Cortex of kidney (tissue), 1 donor: ENCODE measurements at places on chromosomes 4 and X.

GRCh38 chr4:106996490-106996889 lies 39.6 kb downstream of the DKK2 start:
- DNase-seq: no peak

GRCh38 chr4:131248314-131248713 lies 1900.8 kb upstream of the PCDH10 start:
- DNase-seq: no peak

- no peak for DNase-seq
These were observed 67.2 kb downstream of the SMARCAD1 start for GRCh38 chr4:94274912-94275311.

DNA sequence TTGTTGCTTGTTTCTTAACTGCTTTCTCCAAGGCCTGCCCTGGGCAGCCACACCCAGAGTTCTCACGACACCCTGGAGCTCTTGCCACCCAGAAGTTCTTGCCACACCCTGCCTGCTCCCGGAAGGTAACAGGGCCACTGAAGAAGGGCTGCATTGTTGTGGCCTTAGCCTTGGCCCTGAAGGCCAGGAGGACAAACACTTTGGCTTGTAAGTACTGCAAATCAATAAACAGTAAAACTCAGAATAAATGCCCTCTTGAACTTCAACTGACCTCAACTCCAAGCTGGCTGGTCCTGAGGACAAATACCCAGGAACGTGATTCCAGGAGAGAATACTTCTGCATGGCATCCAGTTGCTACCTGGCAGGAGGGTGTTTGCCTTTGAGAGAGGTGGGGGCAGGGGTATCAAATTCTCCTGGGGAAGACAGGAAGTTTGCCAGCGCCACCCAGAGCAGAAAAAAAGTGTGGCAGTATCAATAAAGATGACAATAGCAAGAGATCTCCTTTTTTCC lies 54.1 kb downstream of the TLR10 start:
- DNase-seq: no peak

DNA sequence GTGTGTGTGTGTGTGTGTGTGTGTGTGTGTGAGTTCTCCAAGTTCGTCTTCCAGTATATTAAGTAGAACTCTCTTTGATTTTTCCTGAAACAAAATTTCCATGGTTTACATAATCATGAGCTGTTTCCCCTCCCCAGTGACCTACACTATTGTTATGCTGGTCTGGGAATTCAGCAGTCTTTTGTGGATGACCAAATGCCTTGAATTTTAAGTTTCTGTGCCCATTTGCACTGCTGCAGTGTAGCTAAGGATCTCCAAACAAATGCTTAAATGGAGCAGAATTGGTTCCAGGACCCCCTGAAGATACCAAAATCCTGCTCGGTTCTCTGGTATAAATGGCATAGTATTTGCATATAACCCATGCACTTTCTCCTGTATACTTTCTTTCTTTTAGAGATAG lies 77.2 kb upstream of the SLC34A2 start:
- DNase-seq: no peak

GRCh38 chr4:47642191-47642830 lies 157.2 kb downstream of the ATP10D start:
- no peak for DNase-seq

DNA sequence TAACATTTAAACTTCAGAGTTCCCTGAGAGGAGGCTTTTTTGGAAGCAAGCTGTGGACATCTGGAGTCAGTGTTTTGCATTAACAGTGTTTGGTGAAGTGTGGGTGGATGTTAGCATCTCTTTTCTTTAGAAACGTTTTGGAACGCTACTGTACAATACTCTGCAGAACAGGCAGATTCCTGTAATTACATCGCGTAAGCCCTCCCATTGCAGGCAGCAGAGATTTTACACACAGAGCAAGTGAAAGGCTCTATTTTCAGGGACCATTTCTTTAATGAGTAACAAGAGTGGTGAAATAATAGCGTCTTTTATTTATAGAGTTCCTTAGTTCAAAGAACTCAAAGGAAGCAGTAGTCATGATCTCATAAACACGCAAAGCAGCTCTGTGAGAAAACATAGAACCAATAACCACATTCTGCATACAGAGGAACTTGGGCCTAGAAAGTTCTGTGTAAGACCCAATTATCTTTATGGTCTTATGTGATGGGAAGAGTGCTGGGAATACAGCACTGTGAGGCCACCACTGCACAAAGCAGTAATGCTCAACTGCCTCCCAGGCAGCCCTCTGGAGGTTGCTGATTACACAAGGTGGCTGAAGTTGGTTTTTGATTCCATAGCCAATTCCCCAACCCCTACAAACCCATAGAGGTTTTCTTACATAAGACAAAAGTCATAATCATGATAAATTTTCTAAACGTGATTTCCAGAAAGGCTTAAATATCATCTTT lies 298.7 kb upstream of the EPHA5 start:
- DNase-seq: no peak

GRCh38 chr4:148800940-148801339 lies 358.7 kb upstream of the NR3C2 start:
- no peak for DNase-seq

DNA sequence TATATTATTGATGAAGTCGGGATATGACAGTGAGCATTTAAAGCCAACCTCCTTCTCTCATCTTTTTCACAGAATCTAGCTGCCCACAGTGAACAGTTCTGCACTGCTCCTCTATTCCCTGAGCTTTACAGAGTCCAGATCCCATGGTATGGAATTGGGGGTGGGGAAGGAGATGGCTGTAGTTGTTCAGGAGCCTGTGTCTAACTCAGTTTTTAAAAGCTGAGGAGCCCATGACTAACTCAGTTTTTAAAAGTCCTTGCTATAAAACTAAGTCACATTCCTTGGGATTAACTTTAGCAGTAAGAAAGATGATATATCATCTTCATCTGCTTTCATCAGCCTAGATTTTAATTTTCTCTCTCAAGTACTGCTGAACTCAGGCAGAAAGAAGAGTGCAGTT lies 96.4 kb upstream of the STIM2 start:
- DNase-seq: no peak

DNA sequence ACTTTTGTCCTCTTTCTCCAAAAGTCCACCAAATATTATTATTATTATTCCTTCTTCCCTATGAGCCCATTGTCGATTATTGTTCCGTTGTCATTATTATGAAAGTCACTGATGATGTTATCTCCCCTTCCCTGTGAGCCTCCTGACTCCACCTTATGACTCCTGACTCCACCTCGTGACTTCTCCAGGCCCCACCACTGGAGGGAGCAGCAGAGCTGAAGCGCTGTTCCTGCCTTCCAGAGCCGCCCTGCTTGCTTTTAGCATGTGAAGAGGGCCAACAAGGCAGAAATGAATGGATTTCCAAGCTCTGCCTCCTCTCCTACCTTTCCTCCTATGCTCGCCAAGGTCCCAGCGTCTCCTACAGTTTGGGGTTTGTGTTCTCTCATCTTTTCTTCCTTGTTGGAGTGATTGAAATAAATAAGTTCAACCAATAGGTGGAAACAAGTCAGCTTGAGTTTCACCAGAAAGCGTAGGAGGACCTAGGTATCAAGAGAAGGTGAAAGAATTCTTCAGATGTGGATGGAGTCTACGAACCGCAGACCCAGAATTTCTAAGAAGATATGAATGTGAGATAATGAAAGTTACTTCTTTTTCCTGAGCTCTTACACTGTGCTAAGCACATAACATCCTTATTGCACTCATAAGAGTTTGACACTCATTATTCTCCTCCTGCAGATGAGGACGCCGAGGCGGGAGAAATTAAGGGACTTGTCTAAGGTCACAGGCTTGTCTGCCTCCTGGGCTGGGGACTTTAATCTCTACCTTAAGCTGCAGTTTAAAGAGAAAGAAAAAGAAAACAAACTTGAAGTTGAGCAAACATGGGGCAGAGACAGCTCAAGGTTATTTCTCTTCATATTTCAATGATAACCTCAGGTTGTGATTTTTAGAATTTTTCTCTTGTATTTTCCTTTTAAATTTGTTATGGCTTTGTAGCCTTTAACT lies 26.1 kb downstream of the IGSF1 start:
- DNase-seq: no peak
